ENCODE measurements at places on chromosomes 1 and 21. TPM values are rescaled to one million over a fixed set of nuclear protein-coding genes. Genes with fewer than 3 reads are reported as not detected.
A peak's percentile ranks its signal among the peaks of the same experiment; 100 is the strongest.

Gene ADGRL2
- 43.4 TPM for total RNA-seq

Gene TLCD4
- not detected for total RNA-seq

DNA sequence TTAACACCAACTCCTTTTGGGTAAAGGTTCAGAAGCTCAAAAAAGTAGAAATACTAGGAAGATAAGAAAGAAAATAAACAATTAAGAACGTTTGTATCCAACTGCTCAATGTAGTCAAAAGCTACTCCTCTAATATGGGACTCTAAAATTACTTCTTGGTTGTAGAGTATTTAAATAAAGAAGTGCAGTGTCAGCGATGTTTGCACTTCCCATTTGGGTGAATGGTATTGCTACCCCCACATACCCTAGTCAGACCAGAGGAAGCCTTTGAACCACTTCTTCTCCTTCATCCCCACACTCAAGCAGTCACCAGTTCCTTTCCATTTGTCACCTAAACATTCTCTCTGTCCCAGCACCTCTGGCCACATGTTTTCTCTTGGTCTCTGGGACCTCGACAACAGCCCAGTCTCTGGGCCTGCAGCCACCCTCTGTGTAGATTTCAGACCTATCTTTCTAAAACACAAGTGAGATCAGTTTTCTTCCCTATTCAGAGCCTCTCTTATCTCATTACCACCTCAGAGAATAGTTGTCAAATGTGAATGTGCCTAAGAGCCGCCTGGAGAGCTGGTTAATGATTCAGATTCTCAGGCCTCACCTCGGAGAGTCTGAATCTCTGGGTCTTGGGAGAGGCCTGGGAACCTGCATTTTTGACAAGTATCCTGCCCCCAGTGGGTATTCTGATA lies 109.8 kb downstream of the OMA1 start:
- DNase-seq: no peak

DNA sequence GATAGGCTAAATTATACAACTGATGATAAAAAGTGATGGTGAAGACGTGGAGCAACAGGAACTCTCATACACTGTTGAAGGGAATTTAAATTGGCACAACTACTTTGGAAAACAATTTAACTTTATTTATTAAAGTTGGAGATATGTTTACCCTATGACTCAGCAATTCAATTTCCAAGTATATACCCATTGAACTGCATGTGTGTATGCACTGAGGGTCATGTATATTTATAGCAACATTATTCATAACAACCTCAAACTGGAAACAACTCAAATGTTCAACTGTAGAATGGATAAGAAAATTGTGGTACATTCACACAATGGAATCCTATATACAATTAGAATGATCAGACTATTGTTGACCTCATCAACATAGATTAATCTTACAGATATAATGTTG lies 16.5 kb upstream of the BCAS2 start:
- DNase-seq: peak; percentile 10

- DNase-seq: no peak
Measured at GRCh38 chr1:234229581-234230387, 143.5 kb upstream of the COA6 start.

DNA sequence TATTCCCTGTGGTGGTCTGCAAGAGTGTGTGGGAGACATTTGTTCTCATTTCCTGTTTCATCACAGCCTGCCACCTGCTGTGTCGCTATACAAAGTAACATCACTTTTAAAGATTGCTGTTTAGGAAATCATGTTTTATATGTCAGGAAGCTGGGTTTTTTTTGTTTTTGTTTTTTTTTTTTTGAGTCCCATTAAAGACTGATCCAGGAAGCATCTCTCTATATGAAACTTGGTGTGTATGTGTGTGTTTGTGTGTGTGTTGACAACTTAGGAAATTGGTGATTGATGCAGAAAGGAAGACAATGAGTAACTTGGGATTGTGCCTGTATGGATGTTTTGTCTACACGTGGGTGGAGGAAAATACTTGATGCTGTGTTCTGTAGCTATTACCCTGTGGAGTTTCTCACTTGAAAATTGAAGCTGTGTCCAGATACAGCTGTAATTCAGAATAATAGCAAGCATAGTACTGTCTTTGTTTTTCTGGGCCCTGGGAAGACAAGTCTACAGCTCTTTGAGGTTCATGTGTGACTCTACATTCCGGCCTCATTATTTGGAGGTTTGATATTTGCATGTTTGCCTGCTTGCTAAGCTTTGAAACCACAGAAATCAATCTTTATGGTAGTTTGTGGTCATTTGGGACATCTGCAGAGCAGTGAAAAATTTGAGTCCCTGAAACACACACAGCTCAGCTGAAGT lies 47.9 kb downstream of the LAMC1 start:
- DNase-seq: peak; percentile 87
